ENCODE measurements at places on chromosomes 7 and 10.

GRCh38 chr10:1538531-1539061 lies 198.7 kb downstream of the ADARB2 start:
- no peak for DNase-seq

DNA sequence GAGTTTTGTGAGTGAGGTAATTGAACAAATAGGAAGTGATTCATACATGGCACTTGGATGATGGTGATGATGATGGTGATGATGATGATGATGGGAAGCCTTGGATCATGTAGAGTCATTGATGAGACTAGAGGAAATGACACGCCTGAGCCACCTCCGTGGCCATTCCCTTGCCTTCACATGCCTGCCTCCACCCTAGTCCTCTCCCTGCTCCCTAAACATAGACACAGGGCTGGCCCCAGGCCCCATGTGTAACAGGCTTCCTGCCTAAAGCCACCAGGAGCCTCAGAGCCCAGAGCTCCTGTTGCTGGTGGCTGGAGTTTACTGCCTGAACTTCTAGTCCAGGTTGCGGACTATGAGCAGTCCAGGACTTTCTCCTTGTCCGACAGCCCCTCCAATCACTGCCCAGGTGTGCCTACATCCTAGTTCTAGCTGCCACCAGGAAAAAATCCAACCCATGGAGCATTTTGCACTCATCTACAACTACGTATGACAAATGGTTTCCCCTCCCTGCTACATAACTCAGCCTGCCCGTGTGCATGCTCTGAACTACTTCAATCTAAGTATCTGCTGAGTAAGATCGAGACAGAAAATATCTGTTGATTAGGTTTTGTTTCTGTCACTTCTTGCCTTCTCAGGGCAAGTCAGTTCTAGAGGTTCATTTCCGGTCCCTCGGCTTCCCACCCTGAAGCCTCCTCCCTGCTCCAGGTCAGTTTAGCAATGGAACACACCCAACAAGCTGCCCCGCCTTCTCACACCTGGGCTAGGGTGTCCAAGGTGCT lies 35.5 kb upstream of the KDM7A start:
- DNase-seq: peak; percentile 54

- DNase-seq: no peak
Measured at GRCh38 chr7:138254444-138254843, 178.2 kb downstream of the AKR1D1 start.

GRCh38 chr10:22228167-22228938 lies 10.5 kb upstream of the EBLN1 start:
- no peak for DNase-seq

- DNase-seq: no peak
Measured at GRCh38 chr7:131336956-131337355, 9.3 kb downstream of the MKLN1 start.

DNA sequence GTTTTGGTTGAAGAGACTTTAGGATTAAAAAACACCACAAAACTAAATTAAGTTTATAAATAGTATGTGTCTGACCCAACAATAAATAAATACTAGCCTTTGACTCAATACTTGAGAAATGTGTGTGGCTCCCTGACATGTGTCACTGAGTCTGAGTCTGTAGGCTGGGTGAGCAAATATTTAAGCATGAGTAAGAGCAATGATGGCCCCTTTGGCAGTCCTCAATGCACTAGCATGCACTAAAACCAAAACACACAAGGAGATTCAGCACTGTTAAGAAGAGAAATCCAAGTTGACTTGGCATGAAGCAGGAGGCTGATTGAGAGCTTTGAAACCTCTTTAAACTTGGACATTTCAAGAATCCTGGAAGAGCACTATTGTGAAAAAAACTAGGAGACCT lies 37.1 kb downstream of the CCDC71L start:
- DNase-seq: no peak

DNA sequence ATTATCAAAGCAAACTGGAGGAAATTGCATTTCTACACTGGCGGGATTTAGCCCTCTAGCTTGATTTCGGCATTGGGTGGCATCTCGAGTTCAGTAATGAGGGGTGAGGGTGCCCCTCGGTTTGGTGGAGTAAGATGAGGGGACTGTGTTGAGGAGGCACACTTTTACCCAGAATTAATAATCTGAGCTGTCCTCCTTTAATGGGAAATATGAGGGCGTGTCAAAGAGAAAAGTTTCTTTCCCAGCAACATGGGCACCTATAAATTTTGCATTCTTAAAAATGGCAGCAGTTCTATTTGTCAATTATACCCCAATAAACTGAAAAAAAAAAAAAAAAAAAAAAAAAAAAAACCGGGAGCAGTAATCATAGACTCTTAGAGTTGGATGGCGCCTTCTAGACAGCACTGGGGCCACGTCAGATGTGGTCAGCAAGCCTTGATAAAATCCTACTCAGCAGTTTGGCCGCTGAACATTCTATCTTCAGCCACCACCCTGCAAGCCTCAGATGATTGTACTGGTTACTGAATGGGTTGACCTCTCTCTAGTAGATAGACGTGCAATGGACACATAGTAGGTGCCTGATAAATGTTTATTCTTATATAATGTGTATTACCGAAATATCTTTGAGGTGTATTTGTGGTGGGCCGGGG lies 931 bp downstream of the PAPSS2 start:
- DNase-seq: no peak

GRCh38 chr10:58264780-58265179 lies 2.9 kb downstream of the IPMK start:
- no peak for DNase-seq
